Foreskin keratinocyte (primary cell): ENCODE measurements at places on chromosomes 1 and 21. TPM values are rescaled to one million over a fixed set of nuclear protein-coding genes. Genes with fewer than 3 reads are reported as not detected.

DNA sequence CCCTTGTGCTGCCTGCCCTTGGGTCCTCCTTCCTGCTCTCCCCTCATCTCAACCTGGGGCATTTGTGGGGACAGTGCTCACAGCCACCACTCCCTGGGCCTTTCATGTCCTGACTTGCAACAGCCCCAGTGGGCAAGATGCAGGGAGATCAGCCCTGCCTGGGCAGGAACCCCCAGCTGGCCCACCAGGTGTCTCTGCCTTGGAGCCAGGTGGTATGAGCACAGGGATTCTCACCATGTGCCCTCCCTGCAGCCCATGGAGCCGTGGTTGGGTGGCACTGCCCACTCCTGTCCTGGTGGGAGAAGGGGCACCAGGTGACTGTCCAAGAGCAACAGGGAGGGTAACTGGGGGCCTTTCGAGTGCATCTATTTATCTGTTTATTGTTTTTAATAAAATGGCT is 100.4 kb downstream of the AJAP1 start:
- peak; percentile 75 for DNase-seq

DNA sequence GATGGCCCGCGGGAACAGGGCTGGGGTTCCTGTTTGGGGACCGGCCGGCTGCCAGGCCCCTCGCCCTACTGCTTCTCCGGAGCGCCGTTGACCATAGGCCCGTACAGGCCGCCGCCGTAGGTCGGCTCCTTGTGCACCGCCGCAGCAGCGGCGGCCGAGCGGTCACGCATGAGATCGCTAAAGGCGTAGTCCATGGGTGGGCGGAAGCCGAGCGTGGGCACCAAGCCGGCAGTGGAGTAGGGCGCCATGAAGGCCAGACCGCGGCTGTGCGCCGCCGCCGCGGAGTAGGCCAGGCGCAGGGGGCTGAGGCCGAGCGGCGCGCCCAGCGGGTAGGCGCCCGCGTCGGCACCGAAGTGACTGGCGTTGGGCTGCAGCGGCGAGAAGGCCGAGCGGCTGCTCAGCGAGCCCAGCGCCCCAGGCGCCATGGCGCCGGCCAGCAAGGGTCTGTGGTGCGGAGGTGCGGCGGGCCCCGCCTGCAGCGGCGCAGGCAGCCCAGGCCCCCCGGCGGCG is 4.6 kb downstream of the DMRTA2 start:
- DNase-seq, result no peak

GRCh38 chr1:218324226-218324580 is 20.9 kb upstream of the TGFB2 start:
- no peak for DNase-seq

DNA sequence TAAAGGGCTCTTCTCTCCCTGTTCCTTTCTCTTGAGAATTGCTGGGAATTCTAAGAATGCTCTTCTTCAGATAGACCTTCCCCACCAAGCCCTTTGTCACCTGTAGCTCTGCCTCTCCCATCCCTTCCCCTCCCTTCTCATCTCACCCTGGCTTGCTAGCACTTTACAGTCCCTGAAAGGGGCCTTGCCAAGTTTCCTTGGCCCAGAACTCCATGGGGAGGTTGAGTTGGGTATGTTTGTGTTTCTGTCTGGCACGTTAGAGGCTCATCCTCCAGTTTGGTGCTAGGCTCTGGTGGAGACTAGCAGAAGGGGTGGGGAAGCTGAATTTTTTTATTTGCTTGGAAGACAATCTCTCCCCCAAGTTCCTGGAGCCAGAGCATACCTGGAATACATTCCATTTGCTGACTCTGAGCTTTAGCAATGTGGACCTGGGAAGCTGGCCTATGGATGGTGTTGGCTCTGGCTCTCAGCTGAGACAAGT is 4.9 kb downstream of the CGN start:
- DNase-seq, result no peak

DNA sequence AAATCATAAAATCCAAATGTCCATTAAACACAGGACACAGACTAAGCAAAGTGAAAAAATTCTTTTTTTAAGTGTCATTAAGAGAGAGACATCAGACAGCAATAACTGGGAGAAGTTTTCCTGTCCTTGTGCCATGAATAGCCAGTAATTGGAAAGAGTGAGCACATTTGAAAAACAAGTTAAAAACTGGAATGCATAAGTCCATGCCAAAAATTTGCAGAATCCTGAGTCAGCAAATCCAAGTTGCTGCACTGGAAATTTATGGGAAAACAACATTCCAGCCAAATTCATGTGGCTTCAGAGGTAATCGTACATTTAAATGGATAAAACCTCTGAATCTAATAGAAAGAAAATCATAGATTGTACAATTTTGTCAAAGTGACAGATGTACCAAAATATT is 291.4 kb downstream of the LRRC40 start:
- DNase-seq, result no peak

DNA sequence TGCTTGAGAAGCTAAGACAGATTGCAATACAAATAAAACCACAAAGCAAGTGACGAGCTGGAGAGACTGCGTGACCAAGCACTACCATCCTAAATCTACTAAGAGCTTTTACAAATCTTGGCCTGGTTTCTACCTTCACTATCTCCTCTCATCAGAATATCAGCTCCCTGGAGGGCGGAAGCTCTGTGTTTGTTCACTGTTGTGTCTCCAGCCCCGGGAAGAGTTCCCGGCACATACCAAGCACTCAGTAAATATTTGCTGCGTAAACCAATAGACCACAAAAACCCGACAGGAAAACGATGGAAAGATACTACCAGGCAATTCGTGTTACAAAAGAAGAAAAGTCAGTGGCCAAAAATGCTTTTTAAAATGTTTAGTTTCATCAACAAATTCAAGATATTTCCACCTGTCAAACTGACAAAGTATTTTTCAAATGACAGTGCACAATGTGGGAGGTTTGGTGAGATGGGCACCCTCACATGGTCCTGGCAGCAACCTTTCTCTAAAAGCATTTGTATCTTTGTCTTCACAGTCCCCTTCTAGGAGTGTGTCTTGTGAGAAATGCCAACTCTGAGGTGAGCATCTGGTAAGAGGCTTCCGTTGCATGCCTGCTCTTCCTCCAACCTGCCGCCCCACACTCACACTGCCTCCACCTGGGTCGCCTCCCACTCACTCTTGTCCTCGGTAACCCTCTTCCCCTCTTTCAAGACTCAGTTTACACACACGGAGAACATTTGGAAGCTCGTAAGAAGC is 34.7 kb downstream of the SLC1A7 start:
- no peak for DNase-seq

DNA sequence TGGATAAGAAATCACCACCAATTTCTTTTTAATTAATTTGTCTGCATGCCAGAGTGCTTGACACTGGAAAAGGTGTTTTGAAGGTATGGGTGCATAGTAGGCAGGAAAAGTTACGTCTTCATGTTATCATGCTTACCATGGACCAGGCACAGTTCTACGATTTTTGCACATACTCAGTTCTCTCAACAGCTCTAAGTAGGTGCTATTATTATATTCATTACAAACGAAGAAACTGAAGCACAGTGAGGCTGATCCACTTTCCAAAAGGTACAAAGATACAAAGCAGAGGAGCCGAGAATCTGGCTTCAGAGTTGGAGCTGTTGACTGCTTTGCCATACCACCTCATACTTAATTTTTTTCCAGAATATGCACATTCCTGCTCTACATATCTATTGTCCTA is 306.4 kb downstream of the PBX1 start:
- DNase-seq, result no peak

DNA sequence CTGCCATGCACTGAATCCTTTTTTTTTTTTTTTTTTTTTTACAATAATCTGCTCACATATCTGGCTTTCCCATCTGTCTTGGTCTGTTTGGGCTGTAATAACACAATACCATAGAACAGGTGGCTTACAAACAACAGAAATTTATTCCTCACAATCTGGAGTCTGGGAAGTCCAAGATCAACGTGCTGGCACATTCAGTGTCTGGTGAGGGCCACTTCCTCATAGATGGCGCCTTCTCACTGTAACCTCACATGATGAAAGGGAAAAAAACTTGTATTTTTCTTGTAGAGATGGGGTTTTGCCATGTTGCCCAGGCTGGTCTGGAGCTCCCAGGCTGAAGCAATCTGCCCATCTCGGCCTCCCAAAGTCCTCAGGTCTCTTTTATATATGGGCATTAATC is 13.0 kb upstream of the PARP1 start:
- DNase-seq, result no peak

DNA sequence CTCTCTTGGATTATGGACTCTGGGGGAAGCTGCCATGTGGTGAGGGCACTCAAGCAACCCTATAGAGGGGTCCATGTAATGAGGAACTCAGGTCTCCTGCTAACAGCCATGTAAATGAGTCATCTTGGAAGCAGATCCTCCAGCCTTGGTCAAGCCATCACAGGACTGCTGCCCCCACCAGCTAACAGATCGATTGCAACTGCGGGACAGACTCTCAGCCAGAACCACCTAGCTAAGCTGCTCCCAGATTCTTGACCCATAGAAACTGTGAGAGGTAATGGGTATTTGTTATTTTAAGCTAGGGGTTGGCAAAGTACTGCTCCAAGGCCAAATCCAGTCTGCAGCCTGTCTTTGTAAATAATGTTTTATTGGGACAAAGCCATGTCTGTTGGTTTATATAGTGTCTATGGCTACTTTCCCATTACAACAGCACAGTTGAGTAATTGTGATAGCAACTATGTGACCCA is 27.6 kb upstream of the MAP3K7CL start:
- no peak for DNase-seq

- peak; percentile 100 for DNase-seq
These were observed 40.6 kb downstream of the SRRM1 start for GRCh38 chr1:24683713-24684162.

The LCE1D gene
- polyA plus RNA-seq, result not detected in 2 replicates

The HORMAD1 gene
- polyA plus RNA-seq, result not detected in 2 replicates
